Activated CD8-positive, alpha-beta memory T cell treated with anti-CD3 and anti-CD28 coated beads for 48 hours (primary cell): ENCODE measurements at places on chromosomes 2 and 18.
A peak's percentile ranks its signal among the peaks of the same experiment; 100 is the strongest.

- no peak for DNase-seq
These were observed 457.5 kb downstream of the CNTNAP5 start for GRCh38 chr2:124482551-124482950.

DNA sequence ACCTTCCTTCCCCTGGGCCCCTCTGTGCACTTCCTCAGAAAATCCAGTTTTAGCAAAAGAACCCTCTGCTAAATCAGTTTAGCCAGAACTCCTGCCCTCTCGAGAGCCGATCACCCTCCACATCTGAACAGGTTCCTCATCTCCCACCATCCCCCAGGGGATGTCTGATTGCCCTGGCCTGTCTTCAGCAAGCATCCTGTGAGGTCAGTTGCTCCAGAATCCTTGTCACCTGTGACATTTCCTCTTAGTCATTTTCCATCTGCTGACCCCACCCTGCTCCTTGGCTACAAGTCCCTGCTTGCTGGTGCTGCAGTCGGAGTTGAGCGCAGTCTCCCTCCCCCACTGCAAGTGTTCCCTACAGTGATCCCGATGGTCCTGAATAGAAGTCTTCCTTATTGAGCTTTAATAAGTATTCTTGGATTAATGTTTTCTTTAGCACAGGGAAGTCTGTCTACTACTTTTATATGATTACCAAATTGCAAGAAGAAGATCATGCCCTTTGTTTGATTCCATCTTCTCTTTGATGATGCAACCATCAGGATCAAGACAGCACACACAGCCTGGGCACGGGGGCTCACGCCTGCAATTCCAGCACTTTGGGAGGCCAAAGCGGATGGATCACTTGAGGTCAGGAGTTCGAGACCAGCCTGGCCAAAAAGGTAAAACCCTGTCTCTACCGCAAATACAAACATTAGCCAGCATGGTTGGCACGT is 30.9 kb upstream of the UBE2F start:
- DNase-seq, result no peak

DNA sequence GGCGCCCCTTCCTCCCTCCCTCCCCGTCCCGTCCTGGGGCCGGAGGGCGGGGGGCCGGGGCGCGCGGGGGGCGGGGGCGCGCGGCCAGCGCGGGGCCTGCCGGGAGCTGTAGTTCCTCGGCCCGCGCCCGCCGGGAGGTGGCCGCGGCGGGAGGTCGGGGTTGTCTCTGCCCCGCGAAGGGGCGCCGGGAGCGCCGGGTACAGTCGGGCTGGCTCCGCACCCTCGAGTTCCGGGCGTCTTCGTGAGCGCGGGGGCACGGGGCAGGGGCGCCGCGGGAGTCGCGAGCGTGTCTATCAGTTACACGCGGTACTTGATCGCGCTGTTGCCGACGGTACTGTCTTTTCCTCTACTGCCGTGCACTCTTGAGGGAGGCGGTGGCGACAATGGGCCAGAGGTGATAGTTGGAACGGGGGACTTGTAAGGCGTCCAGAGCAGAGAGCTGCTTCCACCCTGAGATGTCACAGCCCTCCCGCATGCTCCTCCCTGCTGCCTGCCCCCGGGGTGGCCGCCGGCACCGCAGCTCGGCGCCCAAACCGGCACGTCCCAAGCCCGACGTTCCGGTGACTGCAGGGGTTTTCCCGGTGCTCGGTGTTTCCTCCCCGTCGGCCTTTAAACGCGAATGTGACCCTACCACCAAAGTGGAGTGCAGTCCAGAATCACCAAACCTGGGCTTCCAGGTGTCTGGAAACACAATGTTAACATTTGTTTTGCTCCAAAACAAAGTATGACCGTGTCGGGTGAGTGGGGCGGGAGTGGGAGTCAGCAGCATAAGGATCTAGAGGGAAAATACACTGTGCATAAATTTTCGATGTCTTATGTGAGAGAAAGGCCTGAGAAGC is at the start of gene PRKD3:
TSS of gene PRKD3 (minus strand) at position 48 of the 839 bp plus-strand sequence. CDS start 8,309 bp downstream, outside the sequence.
- peak; percentile 51 for DNase-seq

GRCh38 chr2:73032702-73033097 is 38.8 kb downstream of the SFXN5 start:
- no peak for DNase-seq

- DNase-seq, result no peak
These were observed 83.0 kb downstream of the MGAT5 start for GRCh38 chr2:134336921-134337320.

GRCh38 chr2:37738266-37738885 is 66.9 kb upstream of the CDC42EP3 start:
- DNase-seq, result no peak
